Cardiac muscle cell (in vitro differentiated cells and primary cell): ENCODE measurements at places on chromosomes 16 and 17. TPM values are rescaled to one million over a fixed set of nuclear protein-coding genes. Genes with fewer than 3 reads are reported as not detected.

DNA sequence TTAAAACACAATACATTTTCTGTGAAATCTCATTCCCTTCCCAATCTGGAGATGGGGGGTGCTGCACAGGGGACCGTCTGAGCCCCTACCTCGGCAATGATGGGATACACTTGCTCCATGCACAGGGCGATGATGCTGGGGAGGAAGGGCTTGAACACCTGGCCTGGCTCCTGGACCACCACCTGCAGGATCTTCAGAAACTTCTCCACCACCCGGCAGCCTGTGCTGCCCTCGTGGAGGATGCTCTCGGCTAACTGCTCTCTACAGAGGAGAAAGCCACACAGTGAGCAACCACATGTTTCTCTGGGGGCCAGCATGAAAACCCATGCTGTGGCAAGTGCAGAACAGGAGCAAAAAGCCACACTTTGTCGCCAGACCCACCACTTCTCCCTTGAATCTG, 42.4 kb upstream of the GSG1L start:
- DNase-seq, result no peak

DNA sequence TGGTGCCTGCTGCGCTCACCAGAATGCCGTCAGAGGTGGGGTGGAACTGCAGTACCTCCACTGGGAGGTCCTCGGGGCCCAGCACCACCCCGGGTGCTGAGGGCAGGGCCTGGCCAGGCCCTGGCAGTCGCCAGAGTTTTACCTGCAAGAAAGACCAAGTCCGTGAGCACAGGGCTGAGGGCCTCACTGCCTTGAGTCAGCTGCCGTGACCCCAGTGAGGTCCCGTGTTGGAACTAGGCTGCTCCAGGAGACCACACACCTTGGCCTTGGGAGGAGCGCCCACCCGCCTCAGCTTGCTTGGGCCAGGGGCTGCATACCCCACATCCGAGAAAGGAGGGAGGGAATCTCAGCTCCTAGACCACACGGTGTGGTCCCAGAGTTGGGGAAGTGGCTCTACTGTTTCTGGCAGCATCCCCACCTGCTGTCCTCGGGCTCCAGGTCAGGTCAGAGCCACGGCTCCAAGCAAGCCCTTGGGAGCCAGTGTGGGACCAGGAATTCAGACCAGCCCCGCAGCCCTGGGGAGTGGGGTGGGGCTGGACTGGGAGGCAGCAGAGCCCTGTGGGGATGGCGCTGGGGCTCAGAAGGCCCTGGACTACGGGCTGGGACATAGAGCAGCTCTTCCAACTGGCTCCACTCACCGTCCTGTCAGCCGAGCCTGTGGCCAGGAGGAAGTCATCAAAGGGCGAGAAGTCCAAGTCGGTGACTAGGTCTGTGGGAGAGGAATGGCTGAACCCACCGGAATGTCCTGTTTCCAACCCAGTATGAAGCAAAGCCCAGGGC, 8.7 kb downstream of the CORO7 start:
- peak; percentile 57 for DNase-seq

- no peak for DNase-seq
These were observed 3.7 kb upstream of the MSRB1 start for GRCh38 chr16:1946495-1947368.

DNA sequence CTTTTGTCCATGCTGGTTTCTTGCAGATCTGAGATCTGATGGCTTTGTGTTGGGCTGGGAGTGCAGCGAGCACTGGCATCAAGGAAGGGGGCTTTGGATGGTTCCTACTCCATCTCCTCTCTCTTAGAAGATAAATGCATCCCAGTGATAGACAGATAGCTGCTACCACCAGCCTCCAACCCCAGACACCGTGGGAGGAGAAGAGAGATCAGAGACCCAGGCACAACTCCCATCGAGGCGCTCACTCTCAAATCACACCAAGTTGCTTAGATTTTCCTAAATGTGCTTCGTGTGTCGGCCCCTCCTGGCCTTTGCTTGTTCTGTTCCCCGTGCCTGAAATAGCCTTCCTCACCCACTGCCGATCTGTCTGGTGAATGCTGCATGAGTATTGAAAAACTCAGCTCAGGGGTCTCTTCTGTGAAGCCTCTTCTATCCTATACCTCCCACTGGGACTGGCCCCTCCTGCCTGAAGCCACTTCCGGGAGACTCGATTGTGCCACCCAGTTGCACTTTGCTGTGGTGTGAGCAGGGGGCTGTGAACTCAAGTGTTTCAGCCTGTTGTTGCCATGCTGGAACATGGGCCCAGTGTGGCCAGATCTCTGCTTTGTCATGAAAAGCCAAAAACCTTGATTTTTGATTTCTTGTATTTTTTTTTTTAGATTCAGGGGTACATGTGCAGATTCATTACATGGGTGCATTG, 242.7 kb downstream of the GSG1L start:
- no peak for DNase-seq

- peak; percentile 92 for DNase-seq
These were observed 471 bp upstream of the PRKAR1A start for GRCh38 chr17:68511671-68512246.

MAPK7 gene
- total RNA-seq, result 26.8 and 27.1 TPM in 2 replicates

MMP15 gene
- total RNA-seq, result 391 and 473 TPM in 2 replicates

DNA sequence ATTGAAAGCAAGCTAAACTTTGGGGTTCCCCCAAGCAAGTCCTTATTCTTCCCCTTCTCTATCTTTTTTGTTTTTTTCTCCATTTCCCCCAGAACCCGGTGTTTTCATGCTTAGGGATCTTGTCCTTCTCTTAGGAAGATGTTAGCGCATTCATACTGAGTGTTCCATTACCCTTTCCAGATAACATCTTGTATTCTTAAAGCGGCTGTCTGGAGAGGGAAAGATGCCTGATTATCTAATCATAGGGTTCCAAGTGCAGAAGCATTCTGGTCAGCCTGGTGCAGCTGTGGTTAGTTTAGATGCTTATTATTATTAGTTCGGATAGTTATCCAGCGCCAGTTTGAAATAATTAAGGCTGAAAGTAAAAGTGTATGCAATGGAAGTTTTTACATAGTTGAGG, 2.0 kb downstream of the TOM1L1 start:
- DNase-seq, result no peak

- no peak for DNase-seq
These were observed 112.5 kb downstream of the HAPSTR1 start for GRCh38 chr16:9203956-9204355.

CSH2 gene
- not detected in 2 replicates for total RNA-seq

RNF43 gene
- 8.6 and 8.7 TPM in 2 replicates for total RNA-seq

DNA sequence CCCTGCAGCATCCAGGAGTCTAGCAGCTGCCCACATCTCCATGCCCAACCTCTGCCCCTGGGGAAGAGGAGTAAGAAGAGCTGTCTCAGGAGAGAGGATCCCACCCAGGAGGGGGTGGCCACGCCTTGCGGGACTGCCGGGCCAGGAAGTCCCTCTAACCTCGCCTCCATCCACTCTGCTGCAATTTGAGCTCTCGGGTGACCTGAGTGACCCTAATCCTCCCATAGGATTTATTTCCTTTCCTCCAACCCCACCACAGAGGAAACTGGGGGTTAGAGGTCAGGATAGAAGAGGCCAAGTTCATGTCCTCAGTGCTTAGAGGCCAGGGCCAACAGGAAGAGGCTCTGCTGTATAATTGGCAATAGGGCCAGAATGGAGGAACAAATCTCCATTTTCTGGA, 22.6 kb upstream of the NGFR start:
- no peak for DNase-seq
